ENCODE measurements at places on chromosomes 6 and 20.

DNA sequence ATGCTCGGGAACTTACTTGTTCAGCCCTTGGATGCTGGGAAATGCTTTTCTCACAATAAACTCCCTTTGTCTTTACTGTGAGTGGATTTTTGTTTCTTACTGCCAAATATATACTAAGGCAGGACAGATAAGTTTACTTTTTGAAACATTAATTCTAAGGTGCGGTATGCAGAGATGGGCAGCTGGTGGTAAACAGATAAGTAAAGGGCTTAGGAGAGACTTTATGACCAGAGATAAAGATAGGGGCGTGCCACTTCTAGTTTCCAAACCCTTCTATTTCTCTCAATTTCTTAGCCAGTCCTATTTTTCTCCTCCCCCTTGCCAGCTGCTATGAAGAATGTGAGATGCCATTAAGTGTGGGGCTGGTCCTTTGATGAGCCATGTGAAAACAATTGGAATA is 16.3 kb downstream of the SAMD3 start:
- DNase-seq, result no peak

- DNase-seq, result no peak
Observed at GRCh38 chr6:14706378-14706929, 539.4 kb upstream of the JARID2 start.

GRCh38 chr6:112480553-112480952 is 133.4 kb downstream of the RFPL4B start:
- DNase-seq, result no peak

DNA sequence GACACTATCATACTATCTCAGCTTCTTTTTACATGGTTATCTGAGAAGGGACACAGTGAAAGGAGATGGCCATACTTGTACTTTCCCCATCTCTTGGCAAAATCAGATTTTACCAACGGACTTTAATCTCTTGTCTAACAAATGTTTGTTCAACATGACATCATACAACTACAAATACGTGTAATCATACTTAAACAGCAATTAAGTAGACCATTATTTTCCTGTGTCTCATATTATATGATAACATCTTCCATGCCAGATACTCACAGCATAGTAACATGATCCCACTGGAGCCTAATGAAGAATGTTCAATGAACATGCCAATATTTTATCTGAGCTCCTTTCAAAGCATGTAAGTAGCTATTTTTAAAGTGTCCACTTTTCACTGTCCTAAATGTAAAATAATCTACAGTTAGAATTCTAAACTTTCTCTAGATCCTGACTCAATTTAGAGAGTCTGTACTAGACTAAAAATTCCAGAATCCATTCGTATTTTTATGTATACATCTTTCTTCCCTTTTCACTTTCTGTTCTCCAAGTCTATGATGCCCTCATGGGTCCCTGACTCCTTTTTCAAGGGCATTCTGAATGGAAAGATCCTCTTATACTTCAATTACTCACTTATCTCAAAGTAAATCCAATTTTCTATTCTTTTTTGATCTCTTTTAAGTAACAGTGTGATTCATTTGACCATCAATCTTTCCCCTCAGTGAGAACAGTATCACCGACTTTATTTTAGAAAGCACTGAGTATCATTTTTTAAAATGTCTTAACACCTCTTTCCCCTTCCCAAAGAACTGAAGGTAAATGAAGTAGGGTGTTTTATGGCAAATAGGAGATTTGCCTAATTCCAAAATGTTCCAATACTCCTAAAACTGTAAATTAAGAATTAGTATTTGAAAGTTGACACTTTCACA is 133.5 kb downstream of the CDK19 start:
- no peak for DNase-seq

DNA sequence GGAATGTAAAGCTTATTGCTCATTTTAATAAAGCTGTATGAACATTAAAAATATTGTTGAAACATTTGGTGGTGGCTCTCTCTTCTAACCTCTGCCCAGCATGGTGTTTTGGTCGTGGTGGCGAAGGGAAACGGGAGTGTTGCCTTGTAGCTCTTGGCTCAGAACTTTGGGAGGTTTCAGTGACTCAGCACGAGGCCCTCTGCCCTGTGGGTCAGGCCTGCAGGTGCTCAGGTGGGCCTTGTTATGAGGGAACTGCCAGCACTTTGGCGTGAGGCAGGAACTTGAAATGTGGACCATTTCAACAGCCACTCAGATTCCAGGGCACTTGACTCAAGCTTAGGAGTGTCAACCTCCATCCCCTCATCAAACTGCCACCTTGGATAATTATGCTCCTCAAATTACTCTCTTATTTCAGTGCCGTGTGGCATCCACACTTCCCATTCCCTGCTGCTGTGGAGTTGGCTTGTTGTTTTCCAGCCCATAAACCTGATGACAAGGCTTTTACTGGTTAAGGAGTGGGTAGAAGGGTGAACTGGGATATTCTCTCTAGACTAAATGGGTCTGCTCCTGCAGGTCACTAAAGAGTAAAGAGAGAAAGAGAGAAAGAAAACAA is 36.3 kb downstream of the PRDM1 start:
- no peak for DNase-seq

GRCh38 chr20:3646651-3647050 is 16.5 kb downstream of the GFRA4 start:
- DNase-seq, result no peak

DNA sequence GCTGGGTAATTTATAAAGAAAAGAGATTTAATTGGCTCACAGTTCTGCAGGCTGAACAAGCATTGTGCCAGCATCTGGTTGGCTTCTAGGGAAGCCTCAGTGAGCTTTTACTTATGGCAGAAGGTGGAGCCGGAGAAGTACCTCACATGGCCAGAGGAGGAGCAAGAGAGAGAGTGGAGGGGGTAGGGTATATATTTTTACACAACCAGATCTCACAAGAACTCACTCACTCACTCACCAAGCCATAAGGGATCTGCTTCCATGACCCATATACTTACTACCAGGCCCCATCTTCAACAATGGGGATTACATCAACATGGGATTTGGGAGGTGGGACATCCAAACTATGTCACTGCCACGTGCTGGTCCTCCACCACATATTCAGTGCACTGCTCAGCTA is 152.6 kb upstream of the PRND start:
- DNase-seq, result peak; percentile 4

DNA sequence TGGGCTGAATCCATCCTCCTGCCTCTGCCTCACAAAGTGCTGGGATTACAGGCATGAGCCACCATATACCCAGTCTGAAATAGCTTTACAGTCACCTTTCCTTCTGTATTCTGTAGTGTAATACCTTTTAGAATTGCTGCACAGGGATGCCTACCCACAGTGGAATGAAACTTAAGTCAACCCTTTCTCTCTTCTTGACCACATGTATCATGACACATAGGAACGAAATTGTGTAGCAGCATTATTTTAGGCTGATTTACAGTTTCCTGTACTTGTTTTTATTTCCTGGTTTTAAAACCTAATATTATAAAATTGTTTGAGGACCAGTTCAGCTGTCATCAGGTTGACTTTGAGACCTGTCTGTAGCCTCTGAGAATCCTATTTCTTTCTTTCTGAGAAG is 297.8 kb downstream of the ZFAND3 start:
- DNase-seq, result no peak

GRCh38 chr6:43075670-43076463 is at the start of gene PTK7:
TSS of gene PTK7 (plus strand) at chr6:43076314. CDS start at chr6:43076489, 175 bp downstream.
- peak; percentile 79 for DNase-seq

GRCh38 chr20:19380211-19380610 is 167.8 kb downstream of the SLC24A3 start:
- DNase-seq, result no peak

DNA sequence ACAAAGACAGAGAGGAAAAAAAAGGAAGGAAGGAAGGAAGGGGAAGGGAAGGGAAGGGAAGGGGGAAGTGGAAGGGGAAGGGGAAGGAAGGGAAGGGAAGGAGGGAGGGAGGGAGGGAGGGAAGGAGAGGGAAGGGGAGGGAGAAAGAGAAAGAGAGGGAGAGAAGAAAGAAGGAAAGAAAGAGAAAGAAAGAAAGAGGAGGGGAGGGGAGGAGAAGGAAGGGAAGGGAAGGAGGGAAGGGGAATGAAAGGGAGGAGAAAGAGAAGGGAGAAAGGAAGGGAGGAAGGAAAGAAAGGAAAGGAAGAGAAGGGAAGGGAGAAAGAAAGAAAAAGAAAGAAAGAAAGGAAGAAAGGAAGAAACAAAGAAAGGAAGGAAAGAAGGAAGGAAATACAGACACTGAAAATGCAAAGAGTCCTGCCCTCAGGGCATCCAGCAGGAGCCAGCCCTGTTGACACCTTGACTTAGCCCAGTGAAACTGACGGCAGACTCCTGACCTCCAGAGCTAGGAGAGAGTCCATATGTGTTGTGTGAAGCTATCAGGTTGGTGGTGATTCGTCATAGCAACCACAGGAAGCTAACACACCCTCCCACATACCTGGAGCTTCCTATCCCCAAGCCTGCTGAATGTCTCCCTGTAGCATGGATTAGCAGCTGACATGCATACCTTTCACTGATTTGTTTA is 58.7 kb upstream of the SULF2 start:
- DNase-seq, result no peak

GRCh38 chr6:49333345-49334125 is 129.5 kb downstream of the MMUT start:
- no peak for DNase-seq

GRCh38 chr6:118743746-118744145 is 92.4 kb upstream of the CEP85L start:
- no peak for DNase-seq

DNA sequence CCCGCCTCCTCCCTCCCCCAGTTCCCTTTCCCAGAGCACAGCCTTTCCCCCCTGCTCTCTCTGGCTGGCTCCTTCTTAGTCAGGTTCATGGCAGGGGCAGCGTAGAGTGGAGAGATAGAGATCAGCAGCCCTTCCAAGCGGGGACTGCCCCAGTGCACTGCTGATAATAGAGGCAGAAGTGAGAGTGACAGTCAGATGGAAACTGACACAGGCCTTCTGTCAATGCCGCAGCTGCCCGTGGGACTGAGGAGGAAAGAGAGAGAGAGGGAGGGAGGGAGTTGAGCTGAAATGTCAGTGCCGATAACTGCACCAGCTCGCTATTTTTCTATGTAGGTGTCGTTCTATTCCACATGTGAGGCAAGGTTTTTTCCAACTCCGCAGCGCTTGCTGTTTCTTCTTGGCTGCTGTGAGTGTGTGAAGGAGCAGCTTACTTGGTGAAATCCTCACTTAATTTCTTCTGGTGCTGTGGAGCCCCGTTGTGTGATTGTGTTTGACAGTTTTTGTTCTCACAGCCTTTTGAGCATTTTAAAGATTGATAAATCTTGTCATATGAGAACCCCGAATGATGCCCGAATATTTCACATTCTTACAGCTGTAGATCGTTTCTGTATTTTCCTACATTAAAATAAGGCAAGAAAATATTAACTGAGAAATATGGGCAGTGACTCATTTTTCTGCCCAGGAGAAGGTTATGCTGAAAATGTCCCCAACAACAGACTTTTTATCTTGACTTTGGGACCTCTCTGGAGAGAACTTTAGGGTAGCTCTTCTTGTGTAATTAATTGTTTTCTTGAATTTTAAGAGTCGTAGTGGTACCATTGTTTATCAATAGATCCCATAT is 386.4 kb upstream of the MMS22L start:
- DNase-seq, result no peak

DNA sequence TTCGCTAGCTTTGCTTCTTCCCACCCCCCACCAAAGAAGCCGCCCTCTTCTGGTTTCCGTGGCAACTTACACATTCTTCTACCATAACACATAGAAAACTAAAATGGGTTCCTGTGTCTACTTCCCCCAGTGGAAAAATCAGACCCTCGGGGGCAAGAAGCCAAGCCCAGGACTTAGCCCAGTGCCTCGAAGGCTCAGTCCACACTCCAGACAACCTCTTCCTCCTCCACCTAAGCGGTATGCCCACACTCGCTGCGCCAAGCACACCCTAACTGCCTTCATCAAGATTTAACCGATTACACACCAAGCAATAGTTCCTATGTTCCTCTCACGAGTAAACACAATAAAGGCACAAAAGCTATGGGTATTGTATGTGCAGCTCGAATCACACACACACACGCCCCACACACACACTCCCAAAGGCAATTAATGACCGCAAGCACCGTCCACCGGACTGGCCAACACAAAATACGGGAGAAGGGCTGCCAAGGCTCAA is 537 bp downstream of the PPIL4 start:
- peak; percentile 74 for DNase-seq

GRCh38 chr6:23245572-23245971 is 676.2 kb downstream of the HDGFL1 start:
- no peak for DNase-seq
